ENCODE measurements at places on chromosomes 7 and 10.
A peak's percentile ranks its signal among the peaks of the same experiment; 100 is the strongest.

DNA sequence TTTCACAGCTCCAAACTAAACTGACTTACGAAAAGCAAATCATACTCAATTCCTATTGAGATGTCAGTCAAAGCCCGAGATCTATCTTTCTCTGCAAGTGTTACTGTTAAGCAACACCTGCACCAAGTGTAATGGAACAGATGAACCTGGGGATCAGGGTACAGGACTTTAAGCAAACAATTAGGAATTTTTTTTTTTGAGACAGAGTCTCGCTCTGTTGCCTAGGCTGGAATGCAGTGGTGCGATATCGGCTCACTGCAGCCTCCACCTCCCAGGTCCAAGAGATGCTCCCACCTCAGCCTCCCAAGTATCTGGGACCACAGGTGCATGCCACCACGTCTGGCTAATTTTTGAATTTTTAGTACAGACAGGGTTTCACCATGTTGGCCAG, 14.9 kb downstream of the YWHAG start:
- no peak for DNase-seq

DNA sequence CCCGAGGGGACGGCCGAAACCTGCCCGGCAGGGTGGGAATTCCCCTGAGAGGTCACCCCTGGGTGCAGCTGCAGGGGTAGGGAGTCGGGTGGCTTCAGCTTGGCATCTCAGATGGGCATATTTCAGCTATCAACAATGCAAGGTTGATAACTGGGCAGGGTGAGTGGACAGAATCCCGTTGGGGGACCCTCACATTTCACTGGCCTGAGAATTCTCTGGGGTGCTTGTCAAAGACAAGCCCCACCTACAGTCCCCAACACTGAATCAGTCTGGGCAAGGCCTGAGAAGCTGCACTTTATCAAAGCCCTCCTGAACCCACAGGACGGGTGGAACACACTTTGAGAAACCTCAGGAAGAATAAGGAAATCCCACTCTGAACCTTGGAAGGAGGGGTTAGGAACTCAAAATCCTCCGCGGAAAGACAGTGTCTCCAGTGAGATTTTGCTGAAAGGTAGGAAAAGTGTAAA, 3.1 kb downstream of the RGS10 start:
- no peak for DNase-seq

- DNase-seq, result no peak
Observed at GRCh38 chr10:8544057-8544380, 489.5 kb downstream of the GATA3 start.

GRCh38 chr10:76420725-76421124, 989.3 kb downstream of the LRMDA start:
- DNase-seq, result no peak

GRCh38 chr7:138186951-138187351, 110.7 kb downstream of the AKR1D1 start:
- no peak for DNase-seq

- DNase-seq, result no peak
Observed at GRCh38 chr10:70982443-70982842, 94.1 kb upstream of the PCBD1 start.

DNA sequence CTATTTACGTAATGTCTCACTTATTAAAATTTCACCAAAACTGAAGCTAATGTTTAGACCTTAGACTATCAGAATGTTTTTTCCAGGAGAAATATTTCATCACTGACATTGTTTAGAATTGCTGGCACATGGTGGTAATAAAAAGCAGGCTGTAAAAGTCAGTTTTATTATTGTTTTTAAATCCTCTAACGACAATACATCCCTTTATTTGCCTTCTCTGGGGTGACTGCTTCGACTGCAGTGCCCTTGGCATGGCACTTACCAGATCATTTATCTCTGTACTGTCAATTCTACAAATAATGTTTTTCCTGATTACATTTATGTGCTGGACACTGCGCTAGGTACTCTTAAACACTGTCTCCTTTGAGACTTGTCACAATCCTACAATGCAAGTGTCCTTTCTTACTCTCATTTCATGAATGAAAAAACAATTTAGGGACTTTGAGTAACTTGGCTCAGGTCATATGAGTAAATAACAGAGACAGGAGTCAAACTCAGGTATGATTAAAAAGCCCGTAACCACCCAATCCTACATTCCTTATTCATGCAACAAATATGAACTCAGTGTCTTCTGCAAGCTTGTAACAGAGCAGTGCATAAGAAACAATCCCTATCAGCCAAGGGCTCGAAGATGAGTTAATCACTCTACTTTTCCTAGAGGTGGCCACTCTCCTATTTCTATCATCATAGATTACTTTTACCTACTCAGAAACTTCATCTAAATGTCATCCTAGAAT, 5.6 kb upstream of the ING3 start:
- DNase-seq, result no peak

GRCh38 chr10:74156919-74157289, 5.9 kb downstream of the ADK start:
- DNase-seq, result no peak

DNA sequence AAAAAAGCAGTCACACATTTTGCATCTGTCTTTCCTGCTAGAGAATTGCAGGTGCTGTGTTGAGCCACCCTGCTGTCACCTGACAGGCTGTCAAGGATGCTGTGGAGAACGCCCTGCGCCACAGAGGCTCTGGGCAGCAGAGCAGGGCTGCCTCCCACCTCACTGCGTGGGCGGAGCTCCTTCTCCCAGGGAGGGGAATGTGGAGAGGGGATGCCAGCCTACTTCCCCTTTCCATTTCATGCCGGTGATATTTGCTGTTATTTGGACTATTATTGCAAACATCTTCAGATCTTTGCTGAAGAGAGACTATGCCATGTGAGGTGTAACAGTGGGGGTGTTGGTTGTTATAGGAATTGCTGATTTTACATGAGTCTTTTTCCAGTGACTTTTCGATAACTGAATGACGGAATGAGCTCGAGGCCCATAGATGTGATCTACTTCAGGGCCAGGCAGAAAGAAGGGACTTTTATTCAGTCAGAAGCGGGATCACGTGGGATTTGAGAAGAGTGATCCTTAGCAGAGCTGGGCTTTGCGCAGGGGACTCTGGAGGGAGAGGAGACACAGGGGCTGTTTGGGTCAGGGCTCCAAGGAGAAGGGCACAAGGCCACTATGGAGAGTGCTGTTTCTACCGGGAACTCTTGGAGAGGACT, 13.6 kb upstream of the PRKAG2 start:
- no peak for DNase-seq

DNA sequence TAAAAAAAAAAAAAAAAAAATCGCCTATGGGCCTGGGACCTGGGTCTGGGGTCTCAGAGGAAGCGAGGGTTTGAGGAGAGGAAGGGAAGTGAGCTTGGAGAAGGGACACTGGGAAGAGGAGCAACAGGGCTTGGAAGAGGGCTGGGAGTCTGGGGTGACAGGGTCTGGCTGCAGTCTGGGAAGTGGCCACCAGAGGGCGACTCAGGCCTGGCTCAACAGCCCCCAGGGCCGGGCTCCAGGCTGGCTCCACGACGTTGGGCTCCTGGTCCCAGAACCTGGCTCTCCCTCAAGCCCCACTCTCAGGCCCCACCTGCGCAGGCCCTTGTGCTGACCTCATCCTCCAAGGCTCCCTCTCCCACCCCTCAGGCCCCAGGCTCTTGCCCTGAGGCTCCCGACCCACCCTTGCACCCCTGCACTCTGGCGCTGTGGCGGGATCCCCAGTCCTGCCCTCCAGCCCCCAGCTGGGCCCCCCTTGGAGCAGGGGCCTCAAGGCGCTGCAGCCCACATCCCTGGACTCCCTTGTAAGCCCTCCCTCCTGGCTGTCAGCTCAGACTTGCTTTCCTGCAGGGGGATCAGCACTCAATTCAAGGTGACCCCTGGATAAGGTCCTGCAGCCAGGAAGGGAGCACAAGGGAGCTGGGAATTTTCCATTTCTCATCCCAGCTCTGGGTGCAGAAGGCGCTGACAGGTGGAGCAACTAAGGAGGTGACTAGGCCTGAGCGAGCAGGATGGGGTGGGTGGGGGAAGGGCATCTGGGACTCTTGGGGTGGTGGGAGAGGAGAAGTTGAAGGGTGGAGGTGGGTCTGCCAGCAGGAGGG, 5.4 kb upstream of the SPACDR start:
- DNase-seq, result peak; percentile 71

DNA sequence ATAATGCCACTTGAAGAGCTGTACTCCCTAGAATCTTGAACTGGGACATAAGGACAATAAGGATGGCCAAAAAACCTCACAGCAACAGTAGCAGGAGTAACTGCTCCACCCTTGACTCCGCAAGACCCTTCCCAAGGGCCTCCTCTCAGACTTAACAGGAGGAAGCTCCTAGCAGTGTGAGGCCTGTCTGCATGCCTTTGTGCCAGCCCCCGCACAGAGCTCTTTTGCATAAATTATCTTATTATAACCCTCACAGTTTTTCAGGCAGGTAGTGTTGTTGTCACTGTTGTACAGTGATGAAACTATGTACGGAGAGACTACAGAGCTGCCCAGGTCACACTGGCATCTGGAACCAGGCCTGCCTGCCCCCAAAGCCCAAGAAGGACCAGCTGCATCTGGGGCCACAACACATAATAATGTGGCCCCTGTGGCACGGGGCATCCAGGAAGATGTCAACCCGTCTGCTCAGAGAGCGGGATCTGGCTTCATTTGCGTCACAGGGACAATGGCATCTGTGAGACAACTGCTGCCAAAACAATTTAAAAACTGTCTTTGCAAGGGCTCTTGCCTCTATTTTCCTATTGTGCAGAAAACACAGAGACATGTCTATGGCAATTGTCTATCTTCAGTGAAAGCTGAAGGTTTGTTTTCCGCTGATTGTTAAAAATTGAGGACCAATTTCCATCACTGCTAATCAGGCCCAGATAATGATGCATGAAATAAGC, 249.3 kb upstream of the GRB10 start:
- DNase-seq, result no peak
